ENCODE measurements at places on chromosomes 4 and X.
A peak's percentile ranks its signal among the peaks of the same experiment; 100 is the strongest.

- no peak for DNase-seq
Measured at GRCh38 chr4:98359646-98360045, 98.5 kb downstream of the RAP1GDS1 start.

DNA sequence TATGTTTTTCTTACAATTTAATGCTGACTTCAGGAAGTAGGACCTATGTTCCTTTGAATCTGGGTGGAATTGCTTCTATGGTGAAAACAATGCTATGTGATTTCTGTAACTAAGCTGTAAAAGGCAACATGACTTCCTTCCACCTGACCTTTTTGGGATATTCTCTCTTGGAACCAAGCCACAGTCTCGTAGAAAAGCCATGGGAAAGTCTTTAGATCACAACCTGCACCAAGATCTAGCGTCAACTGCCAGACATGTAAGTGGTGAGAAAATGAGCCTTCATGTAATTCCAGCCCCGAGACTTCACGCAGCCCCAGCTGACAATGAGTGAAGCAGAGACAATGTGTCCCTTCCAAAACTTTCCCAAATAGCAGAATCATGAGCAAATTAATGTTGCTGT is 297.0 kb upstream of the DCAF8L1 start:
- no peak for DNase-seq

DNA sequence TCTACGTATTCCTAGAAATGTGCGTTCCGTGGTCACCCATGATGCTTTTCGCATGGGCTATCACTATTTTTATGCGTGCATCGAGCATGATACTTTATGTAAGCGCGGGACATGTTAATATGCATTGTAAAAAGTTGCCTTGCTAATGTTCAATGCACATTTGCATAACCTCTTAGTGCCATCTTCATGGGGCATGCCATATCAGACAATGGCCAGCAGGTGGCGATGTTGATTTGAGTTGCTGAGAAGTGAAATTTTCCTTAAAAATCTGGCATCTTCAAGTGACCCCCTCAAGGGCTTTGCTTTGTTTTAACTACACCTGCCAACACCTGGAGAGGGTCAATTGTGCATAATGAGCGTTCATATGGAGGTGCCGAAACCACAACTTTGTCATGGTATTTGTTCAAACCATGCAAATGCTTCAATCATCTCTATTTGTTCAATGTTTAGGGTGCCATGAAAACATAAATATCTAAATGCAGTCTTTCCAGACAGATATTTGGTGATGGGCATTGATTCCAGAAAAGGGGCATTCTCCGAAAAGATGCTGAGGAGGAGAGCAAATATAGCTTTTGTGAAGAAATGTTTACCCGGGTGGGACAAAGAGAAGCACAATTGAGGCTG is 833.9 kb upstream of the PRKX start:
- DNase-seq, result no peak

DNA sequence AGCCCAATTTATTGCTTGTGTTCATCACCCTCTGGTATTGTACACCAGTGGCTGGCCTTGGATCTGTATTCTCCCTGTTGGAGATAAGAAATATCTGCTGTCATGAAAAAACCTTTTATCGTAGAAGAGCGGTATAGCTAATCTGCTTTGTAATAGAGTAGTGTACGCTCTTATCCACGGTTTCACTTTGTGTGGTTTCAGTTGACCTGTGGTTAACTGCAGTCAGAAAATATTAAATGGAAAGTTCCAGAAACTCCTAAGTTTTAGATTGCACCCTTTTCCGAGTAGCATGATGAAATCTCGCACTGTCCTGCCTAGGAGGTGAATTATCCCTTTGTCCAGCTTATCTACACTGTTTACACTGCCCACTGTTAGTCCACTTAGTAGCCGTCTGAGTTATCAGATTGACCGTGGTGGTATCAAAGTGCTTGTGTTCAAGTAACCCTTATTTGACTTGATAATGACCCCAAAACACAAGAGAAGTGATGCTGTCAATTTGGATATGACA is 42.4 kb downstream of the KDM6A start:
- no peak for DNase-seq

DNA sequence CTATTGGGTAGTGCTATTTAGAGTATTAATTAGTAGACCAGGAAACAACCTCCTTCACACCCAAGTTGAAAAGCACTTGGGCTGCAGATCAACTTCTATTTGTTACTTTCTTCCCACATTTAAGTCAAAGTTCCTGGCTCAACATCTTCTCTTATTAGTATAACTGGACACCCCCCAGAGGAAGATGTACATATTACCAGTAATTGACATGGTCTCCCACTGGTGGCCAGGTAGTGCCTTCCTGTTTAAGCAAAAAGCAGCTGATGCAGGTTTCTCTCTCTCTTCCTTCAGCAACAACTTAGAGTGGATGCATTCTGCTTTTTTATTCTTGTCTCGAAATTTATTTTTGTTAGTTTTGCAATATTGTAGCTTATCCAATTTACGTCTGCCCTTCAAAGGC is 438.1 kb downstream of the GBA3 start:
- no peak for DNase-seq

GRCh38 chrX:63560601-63561218 is 209.6 kb upstream of the SPIN4 start:
- peak; percentile 18 for DNase-seq

GRCh38 chr4:81827577-81828202 is 356.0 kb upstream of the RASGEF1B start:
- DNase-seq, result no peak

GRCh38 chr4:123786920-123787319 is 390.3 kb downstream of the SPRY1 start:
- DNase-seq, result no peak

DNA sequence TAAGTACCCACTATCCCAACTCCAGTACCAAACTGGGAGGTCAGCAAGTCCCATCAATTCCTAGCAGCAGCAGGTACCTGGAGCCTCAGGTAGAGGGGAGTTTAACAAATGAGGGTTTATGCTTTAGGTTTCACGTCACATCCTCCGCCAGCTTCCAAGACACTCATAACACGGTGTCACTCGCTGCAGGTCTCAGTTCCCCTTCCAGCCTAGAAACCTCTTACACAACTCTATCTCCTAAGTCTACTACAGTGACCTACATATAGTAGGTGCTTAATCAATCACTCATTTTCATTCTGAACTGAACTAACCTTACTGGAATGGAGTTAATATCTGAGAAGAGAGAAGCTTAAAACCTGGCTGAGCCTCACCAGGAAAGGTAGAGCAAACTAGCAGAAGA is 96.0 kb downstream of the EFHC2 start:
- no peak for DNase-seq

- no peak for DNase-seq
Measured at GRCh38 chrX:13014111-13015096, 30.0 kb downstream of the FAM9C start.

GRCh38 chrX:26511589-26512363 is 295.8 kb downstream of the MAGEB5 start:
- DNase-seq, result no peak

GRCh38 chr4:108820492-108821350 is 57.9 kb upstream of the ETNPPL start:
- no peak for DNase-seq

GRCh38 chr4:82918091-82918490 is 17.6 kb downstream of the THAP9 start:
- DNase-seq, result no peak

GRCh38 chr4:27272217-27272616 is 411.6 kb downstream of the STIM2 start:
- no peak for DNase-seq

- DNase-seq, result no peak
Measured at GRCh38 chrX:137565921-137566745, at the start of gene ZIC3. Gene ZIC3, plus strand, starts transcription at chrX:137566127. Its CDS starts 565 bp downstream, at chrX:137566692.

GRCh38 chr4:76275486-76276124 is 24.1 kb downstream of the FAM47E start:
- no peak for DNase-seq
